ENCODE measurements at places on chromosomes 1 and 21.
A peak's percentile ranks its signal among the peaks of the same experiment; 100 is the strongest.

- DNase-seq: peak; percentile 31
These were observed 33.3 kb downstream of the RCC2 start for GRCh38 chr1:17405898-17406759.

DNA sequence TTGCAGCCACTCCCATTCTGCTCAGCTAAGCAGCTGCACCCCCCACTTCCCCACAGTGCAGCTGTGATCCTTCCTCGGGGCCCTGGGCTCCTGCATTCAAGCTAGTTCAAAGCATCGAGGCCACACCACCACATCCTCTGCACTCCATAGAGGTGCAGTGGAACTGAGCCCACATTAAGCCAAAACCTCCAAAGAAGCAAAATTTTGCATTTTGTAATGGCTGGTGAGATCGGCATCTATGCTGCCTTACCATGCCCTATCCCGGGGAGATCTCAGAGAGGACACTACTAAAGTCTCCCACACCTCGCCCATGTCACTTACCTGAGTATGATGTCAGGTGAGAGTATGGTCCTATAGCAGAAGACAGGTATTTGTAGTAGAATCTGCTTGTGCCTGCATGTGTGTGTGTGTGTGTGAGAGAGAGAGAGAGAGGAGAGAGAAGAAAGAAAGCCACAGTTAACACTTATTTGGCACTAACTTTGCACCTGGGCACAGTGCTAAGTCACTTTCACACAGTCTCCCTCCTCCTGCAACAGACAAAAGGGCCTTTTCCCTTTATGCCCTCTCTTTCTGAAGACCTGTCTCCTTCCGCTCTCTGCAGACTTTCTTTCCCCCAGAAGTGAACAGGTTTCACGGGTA lies 89.8 kb downstream of the KIF14 start:
- peak; percentile 62 for DNase-seq

GRCh38 chr1:160097151-160097910 lies 1.1 kb downstream of the IGSF8 start:
- no peak for DNase-seq

- peak; percentile 73 for DNase-seq
These were observed 21.6 kb upstream of the C1orf159 start for GRCh38 chr1:1137256-1138045.

- no peak for DNase-seq
These were observed 59.9 kb downstream of the TP53BP2 start for GRCh38 chr1:223785808-223786207.

DNA sequence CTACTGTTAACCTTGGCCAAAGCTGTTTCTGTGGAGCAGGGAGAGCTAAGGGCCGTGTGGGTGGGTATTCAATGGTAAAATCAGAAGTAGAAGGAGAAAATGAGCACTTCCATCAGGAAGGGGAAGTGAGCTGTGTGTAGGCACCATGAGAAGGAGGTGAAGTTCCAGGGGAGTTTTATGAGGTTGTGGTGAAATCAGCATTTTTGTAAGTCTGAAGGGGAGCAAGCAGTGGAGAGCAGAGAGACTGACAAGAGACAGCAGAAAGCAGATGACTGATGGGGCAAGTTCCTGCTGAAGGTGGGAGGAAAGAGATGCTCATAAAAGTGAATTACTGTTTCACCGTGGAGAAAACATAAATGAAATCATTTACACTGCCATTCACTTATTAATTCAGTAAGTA lies 2.7 kb upstream of the GPR88 start:
- no peak for DNase-seq

GRCh38 chr1:24142546-24143534 lies at the start of gene IL22RA1:
TSS of gene IL22RA1 (minus strand) at chr1:24143140. CDS start at chr1:24143082, 58 bp downstream.
- DNase-seq: no peak

DNA sequence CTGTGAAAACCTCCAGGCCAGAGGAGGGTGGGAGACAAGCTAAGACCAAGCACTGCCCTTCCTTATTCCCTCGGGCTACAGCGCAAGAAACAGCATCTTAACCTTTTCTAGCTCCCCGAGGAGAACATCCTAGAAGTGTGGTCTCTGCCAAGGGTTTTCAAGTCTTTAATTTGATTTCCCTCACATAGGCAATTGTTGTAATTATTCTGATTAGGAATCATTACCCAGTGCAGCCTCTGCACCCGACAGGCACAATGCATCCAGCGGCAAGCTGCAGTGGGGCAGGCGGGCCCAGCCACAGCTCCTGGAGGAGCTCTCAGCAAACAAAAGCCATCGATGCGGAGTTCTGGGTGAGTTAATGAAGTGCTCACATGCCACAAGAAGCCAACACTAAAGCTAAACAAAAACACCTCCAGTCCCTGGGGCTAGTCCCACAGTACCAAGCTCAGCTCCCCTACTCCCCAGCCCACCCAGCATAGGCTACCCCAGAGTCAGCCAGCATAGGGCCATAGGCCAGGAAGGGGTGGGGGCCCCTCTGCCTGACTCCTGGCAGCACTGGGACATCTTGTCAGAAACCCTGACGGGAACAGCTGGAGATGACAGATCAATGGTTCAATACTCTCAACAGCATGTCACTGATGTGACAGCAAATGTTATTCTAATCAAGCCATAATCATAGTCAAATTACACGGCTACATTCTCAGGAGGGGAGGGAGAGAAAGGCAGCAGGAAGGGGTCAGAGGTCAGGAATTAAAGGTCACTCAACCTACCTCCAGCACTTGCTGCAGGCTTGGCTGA lies 42.5 kb downstream of the ERI3 start:
- DNase-seq: no peak

- no peak for DNase-seq
These were observed 53.8 kb upstream of the MROH9 start for GRCh38 chr1:170881268-170882265.

DNA sequence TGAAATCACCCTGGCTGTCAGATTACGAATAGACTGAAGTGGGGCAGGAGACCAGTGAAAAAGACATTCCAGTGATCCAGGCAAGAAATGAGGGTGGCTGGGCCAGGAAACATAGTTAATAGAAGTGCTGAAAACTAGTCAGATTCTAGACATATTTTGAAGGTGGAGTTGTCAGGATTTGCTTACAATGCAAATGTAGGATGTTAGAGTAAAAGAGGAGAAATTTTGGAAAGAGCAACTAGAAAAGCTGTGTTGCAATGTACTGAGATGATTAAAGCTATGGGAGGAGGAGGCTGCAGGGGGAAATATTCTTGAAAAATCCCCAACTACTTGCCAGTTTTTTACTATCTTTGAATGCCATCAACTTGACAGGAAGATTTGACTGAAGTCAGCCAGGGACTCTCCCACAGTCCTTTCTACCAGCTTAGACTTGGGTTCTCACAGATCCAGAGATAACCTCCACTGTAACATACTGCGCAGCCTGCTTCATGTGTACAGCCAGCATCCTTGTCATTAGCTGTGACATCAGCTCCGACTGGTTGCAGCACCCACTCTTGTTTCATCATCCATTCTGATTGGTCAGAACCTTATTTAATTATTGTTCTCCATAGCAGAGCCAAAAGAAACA lies 109.7 kb downstream of the TSEN15 start:
- no peak for DNase-seq

GRCh38 chr1:223674119-223674890 lies 8.8 kb upstream of the CAPN8 start:
- no peak for DNase-seq

- DNase-seq: no peak
These were observed 39.3 kb downstream of the TCP10L start for GRCh38 chr21:32545948-32546441.

DNA sequence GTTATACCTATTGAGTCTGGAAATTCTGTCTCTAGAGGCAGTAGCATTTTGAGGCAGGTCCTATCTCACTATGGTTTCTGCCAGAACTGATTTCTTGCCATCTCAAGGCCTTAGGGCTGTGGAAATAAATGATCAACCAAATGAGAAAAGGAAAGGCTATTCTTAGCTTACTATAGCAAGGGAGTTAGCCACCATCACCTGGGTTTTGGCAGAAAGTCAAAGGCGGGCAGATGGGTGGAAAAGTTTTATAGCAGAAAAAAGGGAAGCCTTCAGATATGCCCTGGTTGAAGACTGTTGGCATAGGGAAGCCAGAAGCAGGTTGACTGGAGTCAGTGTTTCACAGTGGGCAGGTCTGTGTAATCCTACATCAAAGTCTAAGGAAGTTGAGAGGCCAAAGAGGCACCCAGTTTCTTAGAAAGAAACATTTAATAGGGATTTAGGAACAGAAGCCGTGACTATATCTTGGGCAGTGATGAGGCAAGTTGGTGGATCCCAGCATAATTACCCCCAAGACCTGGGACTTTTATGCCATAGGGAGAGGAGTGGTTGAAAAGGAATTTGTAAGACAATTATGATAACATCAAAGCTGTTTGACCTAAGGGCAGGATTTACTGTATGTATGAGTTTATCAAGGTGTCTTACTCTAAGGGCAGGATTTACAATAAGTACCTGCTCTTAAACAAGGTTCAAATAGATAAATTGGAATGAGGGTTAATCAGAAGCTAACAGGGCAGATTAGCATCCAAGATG lies 29.7 kb downstream of the CTH start:
- no peak for DNase-seq

DNA sequence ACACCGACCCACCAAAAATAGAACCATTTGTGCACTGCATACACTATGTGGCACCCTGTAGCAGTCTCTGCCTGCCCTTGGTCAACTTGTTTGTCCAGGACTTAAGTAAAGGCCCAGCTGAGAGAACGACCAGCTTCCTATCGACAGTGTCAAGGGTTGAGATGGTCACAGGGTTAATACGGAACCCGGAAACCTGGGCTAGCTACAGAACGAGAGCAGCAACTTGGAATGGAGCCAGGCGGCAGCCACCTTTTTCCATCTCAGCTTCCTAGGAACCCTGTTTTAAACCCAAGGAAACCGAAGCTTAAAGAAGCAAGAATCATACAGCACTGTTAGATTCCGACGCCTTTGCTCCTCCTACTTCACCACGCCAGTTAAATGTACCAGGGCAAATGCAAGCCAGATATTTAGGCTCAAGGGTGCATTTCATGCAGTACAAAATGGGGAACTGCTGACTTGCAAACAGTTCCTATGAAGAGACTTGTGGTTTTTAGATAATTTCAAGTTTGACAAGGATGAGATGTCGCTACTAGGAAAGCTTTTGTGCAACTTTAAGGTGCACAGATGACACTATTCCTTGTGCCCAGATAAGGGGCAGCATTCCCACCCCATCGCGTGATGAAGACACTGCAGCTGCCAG lies 35.5 kb downstream of the SLC66A1 start:
- DNase-seq: no peak

- no peak for DNase-seq
These were observed 9.7 kb upstream of the C1orf198 start for GRCh38 chr1:230877924-230878590.

DNA sequence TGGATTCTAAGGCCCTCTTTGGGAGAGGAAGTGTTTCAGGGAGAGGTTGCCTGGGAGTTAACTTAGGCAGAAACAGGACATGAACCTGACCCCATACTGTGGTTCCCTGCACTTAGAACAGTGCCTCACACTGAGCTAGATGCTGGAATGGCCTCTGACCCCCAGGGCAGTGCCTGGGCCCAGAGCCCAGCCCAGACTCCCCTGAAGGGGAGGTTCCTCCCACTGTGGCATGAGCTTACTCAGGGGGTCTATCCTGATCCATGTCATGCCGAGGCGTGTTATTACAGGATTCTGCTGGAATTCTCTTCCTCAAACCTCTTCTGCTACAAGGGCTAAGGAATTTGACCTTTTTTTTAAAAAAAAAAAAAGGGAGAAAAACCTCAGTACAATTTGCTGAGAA lies 72.2 kb downstream of the MRPL37 start:
- DNase-seq: no peak

All from activated gamma-delta T cell treated with Interleukin-2 at 50 U/mL for 16 hours (primary cell).